ENCODE measurements at places on chromosomes 3 and 15. TPM values are rescaled to one million over a fixed set of nuclear protein-coding genes. Genes with fewer than 3 reads are reported as not detected.

NANOGP8 gene
- not detected for polyA plus RNA-seq

PRR20G gene
- not detected for polyA plus RNA-seq

ALS2CL gene
- polyA plus RNA-seq: 4.4 TPM

SOX2 gene
- polyA plus RNA-seq: 0.63 TPM

ABHD6 gene
- polyA plus RNA-seq: 5.8 TPM

DNA sequence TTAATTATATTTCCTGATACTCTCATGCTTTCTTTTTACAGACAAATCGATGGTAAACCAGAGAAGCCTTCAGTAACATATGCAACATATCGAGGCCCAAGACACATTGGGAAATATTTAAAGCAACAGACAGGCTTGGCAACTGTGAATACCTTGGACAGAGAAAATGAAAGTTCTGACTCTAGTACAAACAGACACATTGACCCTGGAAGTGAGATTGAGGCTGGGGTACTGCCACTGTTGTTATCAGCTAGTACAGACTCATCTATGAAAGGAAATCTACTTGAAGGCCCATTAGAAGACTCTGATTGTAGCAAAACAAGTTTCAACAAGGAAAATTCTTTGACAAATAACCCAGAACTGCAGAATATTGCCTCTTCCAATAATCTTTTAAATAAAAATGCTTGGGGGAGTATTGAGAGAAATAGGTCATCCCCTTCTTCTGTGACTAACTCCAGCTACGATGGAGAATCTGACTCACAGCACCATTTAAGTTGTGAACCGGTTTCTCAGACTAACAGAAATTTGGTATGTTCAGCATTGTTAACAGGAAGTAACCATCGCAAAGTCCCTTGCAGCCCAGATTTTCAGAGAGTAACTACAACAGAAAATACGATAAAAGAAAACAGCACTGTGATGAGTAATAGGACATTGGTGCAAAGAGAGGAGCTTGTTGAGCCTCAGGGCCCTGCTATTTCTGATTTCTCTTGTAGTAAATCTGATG is 50.2 kb downstream of the CRYBG3 start:
- no peak for DNase-seq

GRCh38 chr15:66433726-66434125 is 47.0 kb downstream of the MAP2K1 start:
- DNase-seq: no peak

DNA sequence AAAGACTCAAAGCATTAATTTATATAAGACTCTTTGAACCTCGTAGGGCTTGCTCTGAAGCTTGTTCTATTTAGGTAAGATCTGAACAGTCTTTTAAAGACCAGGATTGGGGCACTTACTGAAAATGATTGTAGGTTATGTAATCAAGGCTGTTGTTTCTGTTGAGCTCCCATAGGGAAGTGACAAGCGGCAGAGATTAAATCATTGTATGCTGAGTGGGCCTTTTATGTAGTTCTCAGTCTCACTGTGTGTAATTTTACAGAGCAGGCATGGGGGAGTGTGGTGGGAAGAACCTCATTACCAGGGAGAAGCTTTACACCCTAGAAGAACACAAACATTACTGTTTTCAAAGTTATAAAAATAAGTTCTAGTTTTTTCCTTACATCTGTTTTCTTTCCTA is 160.0 kb upstream of the SNTN start:
- DNase-seq: no peak

DNA sequence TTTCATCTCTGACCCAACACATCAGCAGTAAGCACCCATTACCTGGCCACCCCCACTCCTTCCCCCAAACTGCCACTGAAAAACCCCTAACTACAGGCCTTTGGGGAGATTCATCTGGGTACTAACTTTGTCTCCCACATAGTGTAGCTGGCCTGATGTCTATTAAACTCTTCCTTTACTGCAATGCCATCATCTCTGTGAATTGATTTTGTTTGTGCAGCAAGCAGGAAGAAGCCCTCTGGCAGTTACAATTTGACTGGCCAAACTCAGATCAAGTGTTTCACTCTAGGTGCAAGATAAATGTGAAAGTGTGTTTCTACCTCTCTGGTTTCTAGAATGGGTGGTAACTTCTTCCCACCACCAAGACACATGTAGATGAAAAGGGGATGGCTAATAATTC is 26.7 kb upstream of the OR5K4 start:
- DNase-seq: no peak

All from muscle of arm (tissue), 14 donors.